ENCODE measurements at places on chromosomes 3 and 15.

GRCh38 chr15:36066757-36067156, 512.7 kb upstream of the CDIN1 start:
- no peak for DNase-seq

- DNase-seq = no peak
These were observed 153.5 kb upstream of the MEIS2 start for GRCh38 chr15:37253877-37254276.

DNA sequence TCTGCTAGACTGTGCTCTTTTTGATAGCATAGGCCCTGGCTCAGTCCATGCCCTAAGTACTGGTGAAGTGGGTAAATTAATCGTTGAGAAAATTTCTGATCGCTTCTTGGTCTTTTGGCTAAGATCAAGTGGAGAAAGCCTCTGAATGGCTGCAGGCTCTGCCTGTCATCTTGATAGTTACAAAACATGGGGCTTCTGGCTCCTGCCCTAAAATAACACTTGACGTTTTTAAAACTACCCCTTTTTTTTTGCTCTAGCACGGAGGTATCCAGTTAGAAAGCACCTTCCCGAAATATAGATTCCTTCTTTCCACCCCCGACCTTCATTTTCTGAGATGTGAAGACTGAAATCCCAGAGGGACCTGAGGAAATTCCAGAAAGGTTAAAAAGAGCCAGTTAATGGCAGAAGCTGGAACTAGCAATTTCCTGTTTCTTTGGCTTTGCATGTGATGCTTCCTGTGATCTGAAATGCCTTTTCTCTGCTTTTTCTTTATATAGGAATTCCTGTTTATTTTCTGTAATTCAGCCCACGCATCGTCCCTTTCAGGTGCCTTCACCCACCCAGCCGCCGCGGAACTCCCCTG, 799 bp upstream of the C2CD4B start:
- DNase-seq = no peak

DNA sequence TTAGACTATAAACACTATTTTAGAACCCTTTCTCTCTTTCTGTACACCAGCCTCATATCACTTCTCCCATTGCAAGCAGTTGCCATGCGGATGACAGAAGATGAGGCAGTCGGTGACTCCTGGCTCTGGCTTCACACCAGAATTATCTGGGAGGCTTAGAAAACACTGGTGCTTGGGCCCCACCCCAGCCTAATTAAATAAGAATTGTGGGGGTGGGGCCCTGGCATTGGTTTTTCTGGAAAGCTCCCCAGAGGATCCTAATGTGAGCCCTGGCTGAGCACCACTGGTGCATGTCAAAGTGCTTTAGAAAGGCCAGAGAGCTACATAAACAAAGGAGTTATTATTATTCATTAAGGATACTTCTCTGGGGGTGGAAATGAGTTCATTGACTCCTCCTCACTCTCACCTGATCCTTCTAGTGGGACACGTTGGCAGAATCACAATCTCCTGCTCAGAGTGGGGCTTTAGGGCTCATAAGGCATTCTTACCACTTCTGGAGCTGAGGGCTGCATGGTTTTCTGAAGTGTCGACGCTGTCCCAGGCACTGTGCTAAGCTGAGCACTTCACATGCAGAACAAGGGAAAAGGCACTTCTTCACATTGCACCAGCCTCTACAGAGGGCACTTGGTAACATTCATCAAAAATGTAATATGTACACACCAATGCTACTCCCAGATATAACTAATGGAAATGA, 188.5 kb upstream of the TLE3 start:
- no peak for DNase-seq

- DNase-seq = no peak
These were observed 878 bp downstream of the SPPL2A start for GRCh38 chr15:50764461-50765194.

DNA sequence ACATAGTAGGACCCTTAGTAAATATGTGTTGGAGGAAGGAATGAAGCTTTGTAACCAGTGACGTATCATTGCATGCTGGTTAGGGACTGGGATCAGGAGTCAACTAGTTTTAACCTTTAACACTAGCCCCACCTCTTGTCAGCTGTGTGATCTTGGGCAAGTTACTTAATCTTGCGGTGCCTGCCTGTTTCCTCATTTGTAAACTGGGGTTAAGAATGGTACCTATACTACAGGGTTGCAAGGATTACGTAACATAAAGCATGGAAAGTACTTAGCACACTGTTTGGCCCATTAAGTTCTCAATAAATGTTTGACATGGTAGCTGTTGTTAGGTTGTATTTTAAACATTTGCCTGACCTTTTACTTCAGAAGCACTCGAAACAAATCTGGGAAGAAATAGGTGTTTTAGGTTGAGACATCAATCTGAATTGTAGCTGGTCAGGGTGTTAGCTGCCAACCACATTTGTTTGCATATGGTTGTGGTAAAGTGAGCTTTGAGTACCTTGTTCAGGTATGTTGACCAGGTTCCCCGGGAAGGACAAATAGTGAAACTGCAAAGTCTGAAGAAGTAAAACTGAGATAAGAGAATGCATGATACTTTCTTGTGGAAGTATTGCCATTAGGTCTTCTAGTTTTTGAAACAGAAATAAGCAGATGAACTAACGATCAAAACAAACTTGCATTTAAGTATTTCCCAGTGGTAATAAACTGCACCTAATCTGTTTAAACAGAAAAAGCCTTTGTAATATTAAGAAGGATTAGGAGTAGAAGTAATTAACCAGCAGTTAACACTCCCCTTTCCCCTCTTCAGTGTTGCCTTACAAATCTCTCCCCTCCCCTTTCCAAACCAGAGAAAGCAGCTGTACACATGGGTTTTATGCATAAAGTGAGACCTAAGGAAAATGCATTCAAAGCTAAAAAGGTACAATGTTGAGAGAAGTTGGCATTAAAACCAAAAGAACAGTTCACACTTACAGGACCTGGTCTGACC, 25.8 kb upstream of the SCAANT1 start:
- no peak for DNase-seq

Measured in HCT116 (cell line).